ENCODE measurements at places on chromosomes 5 and 9.

- no peak for DNase-seq
These were observed 381.8 kb upstream of the ST8SIA4 start for GRCh38 chr5:101284736-101285375.

GRCh38 chr9:137305060-137305797, 3.2 kb upstream of the NRARP start:
- DNase-seq: no peak

DNA sequence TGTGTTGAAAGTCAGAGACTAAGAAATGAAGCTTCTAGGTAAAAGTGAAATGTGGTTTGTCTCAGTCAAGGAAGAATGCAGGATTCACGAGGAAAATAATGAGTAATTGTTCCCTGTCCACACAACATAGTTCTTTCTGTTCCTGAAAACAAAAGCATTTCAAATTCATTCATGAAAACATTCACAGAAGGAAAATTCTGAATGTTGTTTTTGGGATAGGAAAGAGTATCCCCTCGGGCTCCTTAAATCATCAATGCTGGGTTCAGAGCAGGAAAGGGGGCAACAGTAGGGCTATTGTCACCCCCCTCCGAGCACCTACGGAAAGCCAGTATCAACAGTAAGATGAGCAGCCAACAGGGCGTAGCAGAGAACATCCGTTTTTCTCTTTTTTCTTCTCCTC, 769.9 kb upstream of the ADAMTS16 start:
- DNase-seq: no peak

DNA sequence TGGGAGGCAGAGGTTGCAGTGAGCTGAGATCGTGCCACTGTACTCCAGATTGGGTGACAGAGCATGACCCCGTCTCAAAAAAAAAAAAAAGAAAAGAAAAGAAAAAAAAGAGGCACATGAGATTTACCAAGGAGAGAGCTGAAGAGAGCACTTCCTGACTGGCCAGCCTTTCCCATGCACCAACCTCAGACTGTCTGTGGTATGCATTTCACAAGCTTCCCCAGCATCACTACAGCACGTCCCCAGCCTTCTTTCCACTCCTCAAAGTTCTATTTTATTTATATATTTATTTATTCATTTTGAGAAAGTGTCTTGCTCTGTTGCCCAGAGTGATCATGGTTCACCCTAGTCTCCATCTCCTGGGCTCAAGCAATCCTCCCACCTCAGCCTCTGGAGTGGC, 13.6 kb upstream of the FUBP3 start:
- DNase-seq: no peak

GRCh38 chr5:90955001-90955635, 396.5 kb downstream of the ADGRV1 start:
- no peak for DNase-seq

DNA sequence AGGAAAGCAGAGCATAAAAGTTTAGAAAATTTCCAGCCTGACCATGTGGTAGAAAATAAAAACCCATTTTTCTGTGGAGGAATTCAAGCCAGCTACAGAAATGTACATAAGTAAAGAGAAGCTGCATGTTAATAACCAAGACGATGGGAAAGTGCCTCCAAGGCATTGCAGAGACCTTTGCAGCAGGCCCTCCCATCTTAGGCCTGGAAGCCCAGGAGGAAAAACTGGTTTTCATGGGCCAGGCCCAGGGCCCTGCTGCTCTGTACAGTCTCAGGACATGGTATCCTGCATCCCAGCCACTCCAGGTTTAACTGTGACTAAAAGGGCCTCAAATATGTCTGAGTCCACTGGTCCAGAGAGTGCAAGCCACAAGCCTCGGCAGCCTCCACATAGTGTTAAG, 754.8 kb upstream of the RIOK2 start:
- no peak for DNase-seq

DNA sequence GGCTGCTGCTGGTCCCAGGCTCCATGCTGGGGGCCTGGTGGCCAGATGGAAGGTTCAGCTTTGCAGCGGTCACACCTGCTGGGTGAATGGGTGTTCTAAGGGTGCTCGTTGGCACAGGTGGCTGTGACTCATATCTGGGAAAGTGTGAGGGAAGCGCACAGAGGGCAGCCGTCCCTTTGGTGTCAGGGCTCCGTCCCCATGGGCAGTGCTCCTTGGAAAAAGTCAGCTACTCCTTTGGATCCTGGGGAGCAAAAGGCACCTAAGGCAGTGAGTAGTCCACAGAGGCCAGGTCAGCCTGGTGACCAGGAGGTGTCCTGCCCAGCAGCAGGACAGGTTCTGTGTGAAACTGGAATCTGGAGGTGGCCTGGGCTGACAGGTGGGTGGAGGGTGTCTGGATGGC, 18.4 kb upstream of the GBGT1 start:
- no peak for DNase-seq

DNA sequence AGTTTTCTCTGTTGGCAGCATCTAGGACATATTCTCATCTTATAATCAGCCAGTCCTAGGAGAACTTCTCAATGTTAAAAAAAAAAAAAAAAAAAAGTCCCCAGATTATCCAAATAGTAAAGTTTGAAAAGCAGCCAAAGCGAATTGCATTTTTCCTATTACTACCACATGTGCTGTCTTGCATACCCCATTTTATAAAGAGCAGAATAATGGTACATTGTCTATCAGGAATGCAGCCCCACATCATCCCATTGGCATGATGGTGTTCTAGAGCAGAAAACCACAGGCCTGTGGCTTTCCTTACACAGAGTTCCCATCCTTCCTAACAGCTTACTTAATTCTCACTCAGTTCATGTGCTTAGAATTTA, 381.6 kb downstream of the TMEM38B start:
- no peak for DNase-seq

DNA sequence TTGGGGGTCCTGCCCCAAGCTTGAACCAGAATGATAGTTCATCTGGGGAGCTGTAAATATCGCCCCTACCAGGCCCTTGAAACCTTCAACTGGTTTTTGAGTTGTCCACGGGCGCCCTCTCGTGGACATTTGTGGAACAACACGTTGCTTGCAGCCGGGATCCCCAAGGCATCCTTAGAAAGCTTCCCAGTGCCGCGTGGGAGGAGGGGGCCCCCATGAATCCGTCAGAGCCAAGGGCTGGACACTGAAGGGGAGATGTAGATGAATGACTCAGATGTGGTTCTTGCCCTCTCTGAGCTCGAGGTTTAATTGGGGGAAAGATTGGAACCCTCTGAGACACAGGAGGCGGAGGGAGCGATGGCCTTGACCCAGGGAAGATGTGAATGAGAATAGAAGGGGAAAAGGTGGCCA, 31.8 kb upstream of the ORM1 start:
- DNase-seq: peak; percentile 30

- no peak for DNase-seq
These were observed 39.6 kb downstream of the C5orf15 start for GRCh38 chr5:133928587-133929393.

DNA sequence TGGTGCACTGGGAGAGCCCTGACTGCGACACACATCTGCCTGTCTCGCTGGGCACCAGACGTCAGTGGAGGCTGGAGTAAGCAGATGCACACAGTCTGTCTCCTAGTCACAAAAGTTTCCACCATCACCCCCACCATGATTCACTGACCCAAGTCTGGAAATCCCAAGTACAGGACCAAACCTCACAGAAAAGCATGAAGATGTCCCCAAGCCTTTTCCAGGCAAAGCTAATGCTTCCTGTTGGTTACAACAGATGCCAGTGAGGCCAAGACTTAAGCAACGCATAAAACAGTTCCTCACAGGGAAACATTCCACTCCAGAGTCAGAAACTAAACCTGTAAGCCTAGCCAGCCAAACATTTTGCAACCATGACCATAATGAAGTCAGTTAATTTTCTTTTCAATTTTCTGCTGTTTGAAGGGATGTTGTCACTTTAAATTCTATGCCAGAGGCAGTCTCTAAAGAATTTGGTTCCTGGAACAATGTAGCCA, 259.3 kb upstream of the SLC30A5 start:
- no peak for DNase-seq

- DNase-seq: no peak
These were observed 128.6 kb upstream of the GRHPR start for GRCh38 chr9:37293664-37294524.

GRCh38 chr5:105782501-105782900, 1888.2 kb downstream of the EFNA5 start:
- no peak for DNase-seq

GRCh38 chr5:109743770-109744212, 54.1 kb downstream of the MAN2A1 start:
- no peak for DNase-seq

- DNase-seq: no peak
These were observed 374.7 kb downstream of the ZSWIM6 start for GRCh38 chr5:61706751-61707150.

DNA sequence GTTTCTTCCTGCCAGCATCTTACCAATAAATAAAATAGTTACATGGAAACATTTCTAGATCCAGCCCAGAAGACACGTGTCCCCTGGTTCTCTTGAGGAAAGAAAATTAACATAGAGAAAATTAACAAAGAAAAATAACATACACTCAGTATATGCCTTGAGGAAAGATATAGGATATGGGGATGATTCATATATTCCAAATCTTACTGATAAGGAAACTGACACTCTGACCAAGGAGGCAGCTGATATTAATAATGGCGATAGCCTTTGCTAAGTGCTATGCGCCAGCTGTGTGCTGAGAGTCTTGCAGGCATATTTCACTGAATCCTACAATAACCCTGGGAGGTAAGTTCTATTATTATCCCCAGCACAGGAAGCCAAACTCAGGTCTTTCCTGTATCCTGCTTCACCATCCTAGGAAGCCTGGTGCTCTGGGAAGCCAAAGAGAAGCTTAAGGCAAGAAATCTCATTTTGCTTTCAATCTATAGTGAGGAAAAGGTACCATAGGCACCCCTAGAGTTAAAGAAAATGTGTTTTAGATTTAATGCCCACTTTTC, 302.7 kb upstream of the NREP start:
- DNase-seq: no peak

- DNase-seq: no peak
These were observed 128.0 kb downstream of the FANCC start for GRCh38 chr9:95189251-95190098.

DNA sequence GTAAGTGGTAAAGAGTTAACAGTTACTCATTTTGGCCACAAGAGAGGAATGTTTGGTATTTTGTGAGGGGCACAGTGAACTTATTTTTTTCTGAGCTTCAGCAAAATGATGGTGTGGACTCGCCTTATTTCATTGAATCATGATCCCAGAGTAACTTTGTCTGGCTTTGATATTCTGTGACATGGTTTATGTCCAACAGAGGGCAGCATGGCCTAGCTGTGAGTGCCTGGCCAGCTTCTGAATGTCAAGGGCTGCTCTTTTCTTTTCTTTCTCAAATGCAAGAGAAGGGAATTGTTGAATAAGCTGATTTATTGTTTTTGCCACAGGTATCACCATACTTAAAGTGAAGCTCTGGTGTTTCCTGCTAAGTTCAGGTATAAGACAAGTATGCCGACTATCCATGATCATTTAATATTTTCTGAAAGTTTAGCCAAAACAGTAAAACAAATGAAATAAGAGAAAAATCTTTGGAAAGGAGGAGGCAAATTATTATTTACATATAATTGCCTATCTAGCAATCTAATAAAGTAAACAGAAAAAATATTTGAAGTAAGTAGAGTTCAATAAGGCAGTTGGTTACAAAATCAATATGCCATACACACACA, 31.7 kb downstream of the MRPL22 start:
- no peak for DNase-seq

- DNase-seq: no peak
These were observed 323.3 kb downstream of the MAN2A1 start for GRCh38 chr5:110013017-110013416.

DNA sequence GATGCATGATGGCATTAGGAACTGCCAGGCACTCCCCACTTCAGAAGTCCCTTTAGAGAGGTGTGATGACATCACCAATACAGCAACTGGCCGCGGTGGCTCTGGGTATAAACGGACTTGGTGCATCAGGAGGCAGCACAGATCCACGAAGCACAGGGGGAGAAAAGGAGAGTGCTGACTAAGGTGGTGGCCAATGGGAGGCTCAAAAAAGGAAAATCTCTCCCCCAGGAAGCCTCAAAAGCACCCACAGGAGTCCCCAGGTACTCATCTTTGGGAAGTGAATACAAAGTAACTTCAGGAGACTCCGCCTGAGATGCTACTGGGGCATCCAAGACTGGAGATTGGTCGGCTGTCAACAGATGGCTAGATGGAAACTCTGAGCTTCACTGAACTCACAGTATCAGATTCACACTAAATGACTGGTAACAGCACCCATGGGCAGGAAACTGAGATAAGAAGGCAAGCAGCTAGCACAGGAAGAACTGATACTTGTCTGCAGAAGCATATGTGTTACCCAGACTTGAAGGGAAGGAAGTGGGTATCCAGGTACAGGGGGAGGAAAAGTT, 7.6 kb downstream of the TTC39B start:
- DNase-seq: peak; percentile 78

- DNase-seq: no peak
These were observed 110.6 kb upstream of the ALDH1B1 start for GRCh38 chr9:38281917-38282316.

- no peak for DNase-seq
These were observed 210.2 kb downstream of the HSPA4 start for GRCh38 chr5:133261993-133262392.

- no peak for DNase-seq
These were observed 153.4 kb upstream of the TLX3 start for GRCh38 chr5:171155621-171156020.

- DNase-seq: no peak
These were observed 16.2 kb downstream of the SNAPC3 start for GRCh38 chr9:15438891-15439290.

DNA sequence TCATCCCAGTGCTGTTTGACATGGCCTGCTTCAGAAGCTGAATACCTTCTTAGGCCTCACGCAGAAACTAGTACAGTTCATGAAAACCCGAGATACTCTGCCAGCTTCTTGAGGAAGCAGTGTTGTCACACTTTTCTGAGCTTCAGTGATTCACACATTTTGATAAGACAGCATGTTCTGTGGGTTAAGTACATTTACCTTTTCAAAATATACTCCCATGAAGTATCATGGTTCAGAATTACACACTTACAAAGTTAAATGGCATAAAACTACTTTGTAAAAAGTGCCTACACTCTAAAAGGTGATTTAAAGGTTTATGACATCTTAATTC, 56.9 kb downstream of the VCAN start:
- DNase-seq: no peak

- no peak for DNase-seq
These were observed 42.9 kb upstream of the ALDOB start for GRCh38 chr9:101478444-101478843.

GRCh38 chr5:95728494-95729114, 2.5 kb upstream of the RHOBTB3 start:
- no peak for DNase-seq

DNA sequence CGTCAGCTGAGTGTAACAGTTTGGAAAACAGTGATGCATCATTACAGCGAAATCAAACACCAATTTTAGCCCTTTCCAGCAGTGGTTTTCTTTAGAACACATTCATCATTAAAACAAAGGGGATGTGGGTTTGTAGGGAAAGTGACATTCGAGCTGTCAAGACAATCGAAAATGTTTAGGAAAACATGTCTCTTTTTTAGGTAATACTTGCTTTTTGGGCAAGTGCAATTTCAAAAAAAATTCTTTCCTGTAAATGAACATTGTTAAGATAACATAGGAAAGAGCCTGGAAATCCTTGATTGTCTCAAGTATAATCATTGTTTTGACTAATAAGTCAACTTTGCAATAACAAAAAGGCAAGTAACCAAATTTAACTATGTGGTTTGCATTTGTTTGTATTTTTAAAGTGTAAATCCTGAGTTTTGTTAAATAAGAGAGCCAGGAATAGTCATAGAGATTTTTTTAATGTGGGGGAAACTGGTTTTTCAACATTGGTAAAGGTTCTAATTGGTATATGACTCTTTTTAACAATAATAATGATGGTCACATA, 182.5 kb downstream of the TTLL11 start:
- no peak for DNase-seq
